ENCODE measurements at places on chromosomes 3 and 15.

- DNase-seq, result no peak
These were observed 47.0 kb downstream of the ZBTB20 start for GRCh38 chr3:115099986-115100571.

DNA sequence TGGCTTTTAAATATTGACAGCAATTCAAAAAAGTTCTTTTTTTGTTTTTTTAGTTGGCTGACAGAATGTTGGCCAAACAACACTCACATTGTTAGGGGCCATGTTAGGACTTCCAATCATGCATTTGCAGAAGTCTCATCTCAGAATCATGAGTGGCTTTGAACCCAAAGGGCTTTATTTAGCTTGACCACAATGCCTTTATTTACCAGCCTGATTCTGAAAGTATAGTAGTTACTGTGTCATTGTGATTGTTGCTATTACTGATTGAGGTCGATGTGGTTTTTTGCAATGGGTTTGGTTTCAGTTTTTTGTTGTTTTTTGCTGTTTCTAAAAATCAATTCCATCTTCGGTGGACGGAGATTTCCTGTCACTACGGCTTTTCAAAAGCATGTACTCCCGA is 7.2 kb downstream of the GLDN start:
- DNase-seq, result no peak

DNA sequence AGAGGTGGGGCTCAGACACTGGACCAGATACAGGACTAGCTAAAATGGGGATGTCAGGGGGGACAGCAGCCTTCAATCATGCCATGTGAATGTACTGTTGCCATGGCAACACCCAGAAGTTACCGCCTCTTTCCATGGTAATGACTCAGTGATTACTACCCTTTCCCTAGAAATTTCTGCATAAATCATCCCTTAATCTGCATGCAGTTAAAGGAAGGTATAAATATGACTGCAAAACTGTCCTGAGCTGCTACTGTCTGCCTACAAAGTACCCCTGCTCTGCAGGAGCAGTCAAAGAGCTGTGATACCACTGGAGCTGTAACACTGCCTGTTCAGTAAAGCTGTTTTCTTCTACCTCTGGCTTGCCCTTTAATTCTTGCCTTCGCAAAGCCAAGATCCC is 168.2 kb downstream of the PEAK1 start:
- peak; percentile 27 for DNase-seq

GRCh38 chr3:46646700-46647099 is 34.4 kb downstream of the FAM240A start:
- no peak for DNase-seq

- DNase-seq, result peak; percentile 25
These were observed 2.4 kb downstream of the SKOR1 start for GRCh38 chr15:67827562-67828277.

DNA sequence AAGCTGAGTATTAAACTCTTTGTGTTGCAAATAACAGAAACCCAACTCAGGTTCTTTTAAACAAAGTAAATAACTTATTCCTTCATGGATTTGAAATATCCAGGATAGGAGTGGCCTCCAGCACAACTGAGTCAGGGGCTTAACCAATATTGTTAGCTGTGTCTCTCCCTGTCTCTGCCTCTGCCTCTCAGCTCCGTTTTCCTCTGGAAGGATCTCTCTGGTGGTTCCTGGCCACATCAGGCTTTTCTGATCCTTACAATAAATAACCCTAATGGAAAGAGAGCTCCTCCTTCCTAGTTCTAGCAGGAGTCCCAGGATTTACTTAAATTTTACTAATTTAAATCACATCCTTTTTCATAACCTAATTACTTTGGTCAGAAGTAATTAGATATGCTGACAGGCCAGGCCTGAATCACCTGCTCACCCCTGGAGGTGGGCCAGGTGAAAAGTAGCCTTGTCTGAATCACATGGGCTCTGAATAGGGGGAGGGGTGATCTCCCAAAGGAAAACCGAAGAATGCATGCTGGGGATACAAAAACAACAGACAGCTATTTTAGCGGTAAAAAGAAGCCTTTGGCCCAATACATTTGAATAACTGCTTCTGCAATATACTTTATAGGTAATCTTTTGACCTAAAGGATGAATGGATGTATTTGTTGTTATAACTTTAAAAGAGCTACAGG is 75.4 kb downstream of the REC114 start:
- no peak for DNase-seq

GRCh38 chr3:27542476-27542875 is 58.3 kb upstream of the SLC4A7 start:
- DNase-seq, result no peak
